Smooth muscle cell of the brain vasculature (primary cell): ENCODE measurements at places on chromosomes 7 and 10.
A peak's percentile ranks its signal among the peaks of the same experiment; 100 is the strongest.

DNA sequence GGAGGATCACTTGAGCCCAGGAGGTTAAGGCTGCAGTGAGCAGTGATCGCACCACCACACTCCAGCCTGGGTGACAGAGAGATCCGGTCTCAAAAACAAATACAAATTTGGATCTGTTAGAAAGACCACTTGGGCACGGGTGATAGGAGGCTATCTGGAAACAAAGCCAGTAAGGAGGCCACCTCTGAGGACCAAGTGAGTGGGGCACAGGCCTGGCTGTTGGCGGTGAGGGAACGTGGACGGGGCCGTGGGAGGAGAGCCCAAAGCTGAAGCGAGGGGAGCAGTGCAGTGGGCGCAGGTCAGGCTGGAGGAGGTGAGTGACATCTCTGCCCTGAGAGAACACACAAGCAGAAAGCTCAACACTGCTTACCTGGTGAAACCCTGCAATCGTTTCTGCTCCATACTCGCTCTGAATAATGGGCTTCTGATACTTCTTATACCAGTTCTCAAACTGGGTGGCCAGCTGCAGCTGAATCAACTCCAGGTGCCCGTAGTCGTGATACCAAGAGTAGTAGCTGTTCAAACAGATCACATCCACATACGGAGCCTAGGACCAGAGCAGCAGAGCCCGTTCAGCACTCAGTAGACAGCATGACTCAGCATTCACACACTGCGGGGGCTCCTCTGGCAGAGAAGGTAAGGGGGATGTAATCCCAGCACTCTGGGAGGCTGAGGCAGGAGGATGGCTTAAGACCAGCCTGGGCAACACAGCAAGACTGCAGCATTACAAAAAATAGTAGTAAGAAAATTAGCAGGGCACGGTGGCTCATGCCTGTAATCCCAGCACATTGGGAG lies 14.5 kb downstream of the GUSB start:
- DNase-seq, result no peak

DNA sequence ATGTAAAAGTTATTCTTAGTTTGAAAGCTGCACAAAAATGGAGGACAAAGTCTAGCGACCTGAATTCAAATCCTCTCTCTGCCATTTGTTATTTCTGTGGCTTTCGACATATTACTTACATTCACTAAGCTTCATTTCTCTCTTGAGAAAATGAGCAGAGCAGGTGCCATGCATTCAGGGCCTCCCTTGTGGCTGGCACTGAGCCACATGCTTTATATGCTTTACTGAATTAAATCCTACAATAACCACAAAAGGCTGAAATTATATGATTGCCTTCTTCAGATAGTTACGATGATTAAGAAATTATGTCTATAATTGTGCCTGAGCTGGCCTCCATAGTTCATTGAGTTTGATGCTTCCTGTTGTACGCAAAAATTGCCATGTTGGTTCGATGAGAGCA lies 98.7 kb downstream of the NPSR1 start:
- DNase-seq, result no peak

GRCh38 chr7:129341212-129341611 lies 93.0 kb upstream of the STRIP2 start:
- DNase-seq, result no peak

DNA sequence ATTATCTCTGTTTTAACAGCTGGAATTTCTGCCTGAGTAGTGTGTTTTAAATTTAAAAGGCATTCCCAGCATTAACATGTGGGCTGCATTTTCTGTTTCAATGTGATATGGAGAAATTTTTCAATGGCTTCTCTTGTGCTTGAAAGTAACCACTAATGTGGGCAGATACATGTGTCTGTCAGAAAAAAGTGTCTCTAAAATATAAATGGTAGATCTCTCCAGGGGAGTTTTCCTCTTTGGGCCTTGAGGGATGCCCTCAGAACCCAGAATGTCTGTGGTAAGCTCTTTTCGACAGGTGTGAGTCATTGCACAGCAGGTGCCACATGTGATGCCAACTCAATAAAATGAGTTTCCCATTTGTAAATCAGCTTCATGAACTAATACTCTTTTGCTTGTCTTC lies 221.1 kb downstream of the SEMA3E start:
- DNase-seq, result peak; percentile 36

DNA sequence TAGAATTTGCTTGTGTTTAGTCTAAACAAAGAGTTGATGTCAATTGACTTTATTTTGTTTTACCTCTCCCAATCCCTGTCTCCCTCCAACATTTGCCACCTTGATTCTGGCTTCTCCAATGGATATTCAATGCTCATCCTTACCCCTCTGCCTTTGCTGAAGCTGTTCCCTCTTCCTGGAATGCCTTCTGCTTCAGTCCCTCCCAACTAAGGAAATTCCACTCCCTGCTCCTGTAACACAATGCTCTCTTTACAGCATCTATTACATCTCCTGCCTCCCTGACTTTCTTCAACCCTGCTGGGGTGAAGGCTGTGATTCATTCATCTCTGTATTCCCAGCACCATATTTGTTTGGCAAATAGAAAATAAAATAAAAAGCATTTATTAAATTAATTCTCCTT lies 34.5 kb upstream of the TAC1 start:
- no peak for DNase-seq

- DNase-seq, result no peak
Measured at GRCh38 chr7:16982640-16983350, 101.0 kb upstream of the AGR3 start.
